Epithelial cell of proximal tubule (primary cell): ENCODE measurements at places on chromosomes 2 and 18. TPM values are rescaled to one million over a fixed set of nuclear protein-coding genes. Genes with fewer than 3 reads are reported as not detected.

Gene CD207
- not detected in 2 replicates for total RNA-seq

- DNase-seq: no peak
Measured at GRCh38 chr2:11744631-11745394, 1.6 kb upstream of the LPIN1 start.

- DNase-seq: no peak
Measured at GRCh38 chr18:2656981-2657512, 1.5 kb downstream of the SMCHD1 start.

Gene GPR35
- not detected in 2 replicates for total RNA-seq

Gene SH2D6
- not detected in 2 replicates for total RNA-seq

DNA sequence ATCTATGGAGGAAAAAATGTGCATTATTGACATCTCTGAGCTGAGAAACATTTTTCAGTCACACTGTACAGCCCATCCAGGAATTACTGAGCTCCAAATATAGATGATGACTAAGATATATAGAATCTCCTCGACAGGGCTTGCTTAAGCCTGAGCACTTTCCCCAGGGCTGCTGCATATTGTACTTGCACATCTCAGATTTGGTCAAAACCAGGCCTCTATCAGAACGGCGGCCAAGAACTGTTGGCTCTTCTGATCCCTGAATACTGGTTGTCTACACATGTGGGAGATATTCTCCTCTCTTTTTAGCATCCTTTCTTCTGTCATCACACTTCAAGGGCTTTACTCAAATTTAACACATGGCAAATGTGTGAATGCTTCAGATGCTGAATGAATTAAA, 201.5 kb upstream of the SLC35G4 start:
- DNase-seq: no peak

DNA sequence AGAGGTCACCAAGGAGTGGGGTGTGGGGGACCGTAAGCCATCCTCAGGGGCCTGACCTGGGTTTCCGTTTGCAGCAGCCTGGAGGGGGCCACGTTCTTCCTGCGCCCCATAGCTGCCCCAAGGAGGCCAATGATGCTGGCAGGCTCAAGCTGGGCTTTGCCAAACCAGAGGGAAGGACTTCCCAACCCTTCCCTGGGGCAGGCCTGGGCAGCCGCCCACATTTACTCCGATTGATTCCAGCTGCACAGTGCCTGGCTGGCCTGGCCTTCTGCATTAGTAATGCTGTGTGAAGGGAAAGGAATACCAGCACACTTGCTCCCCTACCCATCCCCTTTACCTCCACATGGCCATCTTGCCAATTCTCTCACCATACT, 360.6 kb upstream of the SLC14A2 start:
- DNase-seq: no peak

DNA sequence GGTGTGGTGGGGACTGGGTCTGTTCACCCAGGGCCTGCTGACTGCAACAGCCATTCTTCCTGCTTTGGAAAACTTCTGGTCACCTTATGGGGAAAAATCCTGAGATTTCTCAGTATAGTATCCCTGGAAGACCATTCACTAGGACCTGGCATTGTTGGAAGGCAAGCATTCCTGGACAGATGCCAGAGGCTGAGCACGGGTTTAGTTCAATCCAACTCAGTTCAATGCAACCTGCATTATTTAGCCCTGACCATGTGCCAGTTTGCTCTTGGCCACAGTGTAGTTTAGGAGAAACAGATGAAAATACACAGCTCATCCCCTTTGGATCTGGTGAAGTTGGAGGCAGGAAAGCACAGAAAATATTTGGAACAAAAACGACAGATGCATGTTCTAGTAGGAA, 95.9 kb downstream of the LPIN1 start:
- no peak for DNase-seq

DNA sequence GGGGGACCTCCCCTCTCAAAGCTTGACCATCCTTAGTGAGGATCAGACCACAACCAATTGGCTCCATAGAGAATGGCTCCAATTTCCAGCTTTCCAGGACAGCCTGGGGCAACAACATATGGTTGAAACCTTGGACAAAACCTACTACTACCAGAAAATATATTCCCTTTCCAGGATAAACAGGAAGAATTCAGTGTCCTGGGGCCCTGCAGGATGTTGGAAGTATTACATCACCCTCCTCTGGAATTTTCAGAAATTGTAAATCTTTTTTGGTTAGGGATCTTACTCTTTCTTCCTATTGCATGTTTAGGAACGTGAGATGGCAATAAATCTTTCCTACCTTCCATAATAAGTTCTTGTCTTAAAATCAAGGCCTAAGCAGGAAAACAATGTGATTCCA, 158.9 kb upstream of the MEIS1 start:
- DNase-seq: no peak

Gene STPG4
- 0.58 TPM in 1 of 2 replicates, not detected in the other for total RNA-seq

DNA sequence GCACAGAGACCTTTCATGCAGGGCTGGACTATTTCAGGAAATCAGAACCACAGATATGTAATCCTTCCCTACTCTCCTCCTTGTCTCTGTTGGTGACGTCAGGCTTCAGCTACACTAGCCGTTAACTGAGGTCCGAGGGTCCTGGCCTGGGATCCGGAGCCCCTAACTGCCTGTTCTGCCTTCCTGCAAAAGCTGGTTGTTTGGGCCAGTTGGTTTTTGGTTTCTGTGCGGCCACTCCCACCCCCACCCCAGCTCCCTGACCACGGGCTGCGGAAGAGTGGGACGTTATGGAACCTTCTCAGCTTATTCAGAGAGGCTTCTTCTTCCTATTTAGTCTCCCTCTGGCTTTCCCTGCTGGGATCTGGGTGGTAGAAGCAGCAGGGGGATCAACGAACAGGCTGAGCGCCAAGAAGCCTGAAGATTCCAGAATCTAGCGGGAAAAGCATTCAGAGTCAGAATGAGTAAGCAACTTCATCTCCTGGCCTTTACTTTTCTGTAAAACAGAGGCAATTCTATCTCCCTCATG, 49.3 kb upstream of the ROCK2 start:
- DNase-seq: no peak
